NCI-H1436 (cell line): ENCODE measurements at places on chromosomes 11 and 22.

GRCh38 chr11:5242933-5243815, 6.5 kb downstream of the HBG1 start:
- no peak for DNase-seq

DNA sequence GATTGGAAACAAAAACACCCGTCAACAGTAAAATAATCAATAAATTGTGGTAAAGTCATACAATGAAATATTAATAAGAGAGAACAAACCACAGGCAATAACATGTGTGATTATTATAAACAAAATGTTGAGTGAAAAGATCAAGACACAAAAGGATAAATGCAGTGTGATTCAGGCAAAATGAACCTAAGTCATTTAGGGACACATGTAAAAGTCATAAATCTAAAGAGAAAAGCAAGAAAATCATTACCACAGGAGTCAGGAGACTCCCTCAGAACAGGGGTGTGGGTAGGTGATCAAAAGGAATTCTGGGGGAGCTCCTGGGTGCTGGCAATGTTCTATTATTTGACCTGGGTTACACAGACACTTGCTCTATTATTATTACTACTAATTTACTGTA, 47.9 kb upstream of the PPP2R1B start:
- no peak for DNase-seq

- no peak for DNase-seq
Observed at GRCh38 chr11:125314276-125315078, 149.9 kb downstream of the PKNOX2 start.

DNA sequence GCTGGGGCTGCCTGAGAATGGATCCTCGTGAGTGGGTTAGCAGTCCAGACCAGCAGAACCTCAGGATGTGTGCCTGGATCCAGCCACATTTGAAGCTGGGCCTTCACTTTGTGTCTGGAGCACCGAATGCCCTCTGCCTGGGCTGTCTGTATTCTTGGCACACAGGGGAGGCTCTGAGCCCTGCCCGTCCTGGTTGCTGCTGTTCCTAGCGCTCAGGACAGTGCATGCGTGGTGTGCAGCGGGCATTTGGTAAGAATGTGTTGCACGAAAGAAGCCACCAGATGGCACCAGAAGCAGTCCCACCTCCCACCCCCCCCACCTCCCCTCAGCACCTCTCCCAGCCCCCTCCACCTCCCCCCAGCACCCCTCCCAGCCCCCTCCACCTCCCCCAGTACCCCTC, 4.1 kb upstream of the MAPK11 start:
- DNase-seq: peak; percentile 50

DNA sequence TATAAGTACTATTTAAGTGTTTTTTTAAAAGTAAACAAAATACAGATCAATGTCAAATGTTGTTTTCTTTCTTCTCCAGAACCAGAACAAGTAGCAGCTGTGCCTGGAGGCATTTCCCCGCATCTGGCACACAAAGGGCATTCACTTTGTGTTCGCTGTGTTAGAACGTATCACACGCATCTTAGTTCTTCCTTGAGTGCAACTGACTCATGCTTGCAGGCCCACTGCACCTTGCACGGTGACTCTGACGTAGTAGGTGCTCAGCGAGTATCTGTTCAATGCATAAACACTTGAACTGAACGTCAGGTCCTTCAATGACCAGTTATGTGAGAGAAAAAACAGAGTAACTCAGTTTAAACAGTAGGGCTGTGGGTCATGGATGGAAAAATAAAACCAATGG, 3.5 kb downstream of the IFT27 start:
- no peak for DNase-seq

DNA sequence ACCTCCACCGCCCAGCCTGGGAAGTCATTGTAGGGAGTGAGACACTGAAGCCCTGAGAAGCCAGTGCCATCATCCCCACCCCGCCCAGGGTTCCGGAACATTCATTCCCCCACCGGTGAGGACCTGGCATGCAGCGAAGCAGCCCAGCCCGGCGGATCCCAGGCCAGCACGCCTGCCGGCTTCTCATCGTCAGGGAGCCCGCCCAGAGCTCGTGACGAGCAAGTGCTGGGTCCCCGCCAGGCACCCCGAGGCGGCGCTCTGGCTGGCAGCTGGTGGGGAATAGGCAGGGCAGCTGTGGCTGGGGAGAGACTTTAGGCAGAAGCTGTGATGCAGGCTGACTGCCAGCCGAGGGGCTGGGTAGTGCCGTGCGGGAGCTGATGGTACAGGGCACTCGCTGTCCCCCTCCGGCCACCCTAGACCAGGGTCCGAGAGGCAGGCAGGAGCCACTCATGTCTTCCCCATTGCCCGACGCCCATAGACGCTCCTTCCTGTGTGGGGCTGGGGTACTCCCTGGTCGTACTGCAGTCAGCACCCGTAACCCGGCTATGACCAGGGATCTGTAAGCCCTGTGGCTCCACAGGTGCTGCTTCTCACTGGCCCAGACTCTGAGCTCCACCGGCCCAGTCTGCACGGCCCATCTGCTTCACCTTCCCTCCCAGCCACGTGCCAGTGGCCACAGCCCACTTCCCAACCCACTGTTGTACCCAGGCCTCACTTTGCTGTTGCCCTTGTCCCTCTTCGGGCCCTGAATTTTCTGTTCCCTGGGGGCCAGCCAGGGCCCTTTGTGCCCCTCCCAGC, 24.5 kb upstream of the CABP7 start:
- no peak for DNase-seq

GRCh38 chr11:10762185-10762584, 11.1 kb downstream of the CTR9 start:
- no peak for DNase-seq

GRCh38 chr22:30574997-30575671, 669 bp upstream of the GAL3ST1 start:
- DNase-seq: no peak

DNA sequence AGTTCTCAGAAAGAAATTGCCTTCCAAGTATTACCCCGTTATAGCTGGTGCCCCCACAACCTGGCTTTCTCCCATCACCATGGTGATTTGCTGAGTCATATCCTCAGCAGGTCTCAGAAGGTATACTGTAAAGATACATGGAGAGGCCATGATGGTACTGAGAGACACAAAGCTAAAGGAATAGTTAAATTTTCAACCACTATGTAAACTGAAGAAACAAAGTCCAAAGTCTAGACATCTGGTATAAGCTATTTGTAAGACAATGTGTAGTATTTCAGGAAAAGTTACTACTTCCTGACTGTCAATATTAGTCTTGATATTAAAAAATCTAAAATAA, 377.1 kb downstream of the DCDC1 start:
- no peak for DNase-seq

GRCh38 chr11:14255238-14255534, 103.8 kb downstream of the RRAS2 start:
- DNase-seq: no peak

DNA sequence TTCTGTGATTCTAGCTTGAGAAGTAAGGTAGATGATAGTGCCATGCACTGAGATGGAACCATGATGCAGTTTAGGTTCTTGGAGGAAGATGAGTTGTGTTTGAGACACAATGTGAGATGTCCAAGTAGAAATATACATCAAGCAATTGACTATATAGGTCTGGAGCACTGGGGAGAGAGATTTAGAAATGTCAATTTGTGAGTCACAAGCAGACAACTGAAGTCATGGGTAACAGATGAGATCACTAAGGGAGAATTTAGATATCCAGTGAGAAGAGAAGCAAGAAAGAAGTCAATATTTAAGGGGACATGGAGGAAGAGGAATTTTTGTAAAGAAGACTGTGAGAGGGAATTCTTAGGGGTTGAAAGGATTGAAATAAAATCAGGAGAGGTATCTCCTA, 65.1 kb upstream of the RRAS2 start:
- DNase-seq: no peak

- peak; percentile 67 for DNase-seq
Observed at GRCh38 chr11:112321501-112322172, 61.0 kb upstream of the PLET1 start.

DNA sequence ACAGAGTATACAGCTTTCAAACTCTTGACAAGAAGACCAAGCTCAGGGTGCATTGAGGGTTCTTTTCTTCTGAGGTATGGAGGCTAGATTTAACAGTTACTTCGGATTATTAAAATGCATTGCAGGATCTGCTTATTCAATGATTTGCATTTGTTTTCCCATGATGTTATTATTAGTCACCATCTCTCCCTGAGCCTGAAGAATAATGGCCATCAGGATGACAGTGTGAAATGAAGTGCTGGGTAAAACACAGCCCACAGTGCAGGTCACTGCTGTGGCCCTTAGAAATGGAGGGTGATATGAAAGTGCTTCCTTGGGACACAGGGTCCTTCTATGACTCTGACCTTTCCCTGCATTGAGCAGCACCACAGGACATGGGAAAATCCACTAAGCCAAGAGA, 40.0 kb downstream of the TECTA start:
- DNase-seq: no peak

DNA sequence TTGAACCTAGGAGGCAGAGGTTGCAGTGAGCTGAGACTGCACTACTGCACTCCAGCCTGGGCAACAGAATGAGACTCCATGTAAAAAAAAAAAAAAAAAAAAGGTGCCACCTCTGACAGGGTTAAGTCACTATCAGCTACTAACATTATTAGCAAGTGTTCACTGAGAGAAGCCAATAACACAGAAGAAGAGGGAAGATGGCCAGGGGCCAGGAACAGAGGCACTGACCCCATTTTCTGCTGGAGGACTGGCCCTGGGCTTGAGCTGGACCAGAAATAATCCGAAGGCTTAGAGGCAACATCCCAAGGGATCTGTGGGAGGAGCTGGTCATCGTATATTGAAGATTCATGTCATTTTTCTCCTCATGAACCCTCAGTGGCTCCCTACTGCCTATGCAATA, 5.0 kb downstream of the SLC5A1 start:
- DNase-seq: no peak

DNA sequence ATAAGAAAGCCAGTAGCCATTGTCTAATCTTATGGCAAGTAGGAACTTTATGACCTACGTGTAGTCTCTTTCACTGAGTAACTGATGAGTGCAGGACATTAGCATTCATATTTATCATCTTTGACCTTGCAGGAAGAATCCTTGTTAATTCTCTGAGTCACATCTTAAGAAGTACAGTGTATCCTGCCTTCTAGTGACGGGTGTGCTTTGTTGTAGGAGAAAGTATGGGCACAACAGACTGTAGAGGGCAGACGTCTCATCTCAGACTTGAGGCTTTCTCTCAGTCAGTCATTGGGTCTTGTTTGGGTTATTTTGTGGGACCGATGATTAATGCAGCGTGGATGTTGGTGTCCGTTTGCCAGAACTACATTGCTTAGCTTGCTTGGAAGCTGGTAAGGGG, 6.8 kb downstream of the RNF214 start:
- no peak for DNase-seq

DNA sequence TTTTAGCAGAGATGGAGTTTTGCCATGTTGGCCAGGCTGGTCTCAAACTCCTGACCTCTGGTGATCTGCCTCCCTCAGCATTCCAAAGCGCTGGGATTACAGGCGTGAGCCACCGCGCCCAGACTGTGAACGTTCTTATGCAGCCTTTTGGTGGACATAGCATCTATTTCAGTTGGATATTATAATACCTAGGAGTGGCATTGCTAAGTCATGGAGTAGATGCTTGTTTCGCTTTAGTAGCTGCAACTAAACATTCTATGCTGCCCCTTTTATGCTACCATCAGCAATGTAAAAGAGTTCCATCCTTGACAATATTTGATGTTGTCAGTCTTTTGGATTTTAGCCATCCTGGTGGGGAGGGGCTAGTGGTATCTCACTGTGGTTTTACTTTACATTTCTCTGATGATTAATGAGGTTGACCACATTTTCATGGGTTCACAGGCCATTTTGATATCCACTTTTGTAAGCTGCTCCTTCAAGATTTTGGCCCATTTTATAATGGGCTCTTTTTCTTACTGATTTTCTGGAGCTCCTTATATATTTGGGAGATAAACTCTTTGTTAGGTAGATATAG, 16.5 kb upstream of the APOBEC3A start:
- DNase-seq: no peak

GRCh38 chr22:24133187-24133965, 47.9 kb upstream of the SUSD2 start:
- no peak for DNase-seq

DNA sequence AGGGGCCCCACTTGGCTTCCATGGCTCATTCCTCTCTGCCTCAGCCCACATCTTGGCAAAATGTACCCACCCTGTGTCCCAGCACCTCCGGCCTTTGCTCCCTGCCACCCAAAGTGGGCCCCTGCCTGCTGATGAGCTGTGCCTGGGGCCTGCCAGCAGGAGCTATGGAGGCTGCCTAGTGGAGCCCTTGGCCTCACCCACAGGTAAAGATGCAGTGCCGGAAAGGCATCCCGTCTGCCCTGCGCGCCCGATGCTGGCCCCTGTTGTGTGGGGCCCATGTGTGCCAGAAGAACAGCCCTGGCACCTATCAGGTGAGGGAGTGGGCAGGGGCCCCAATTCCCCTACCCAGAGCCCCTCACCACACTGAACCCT, 1.3 kb downstream of the TBC1D10C start:
- no peak for DNase-seq

DNA sequence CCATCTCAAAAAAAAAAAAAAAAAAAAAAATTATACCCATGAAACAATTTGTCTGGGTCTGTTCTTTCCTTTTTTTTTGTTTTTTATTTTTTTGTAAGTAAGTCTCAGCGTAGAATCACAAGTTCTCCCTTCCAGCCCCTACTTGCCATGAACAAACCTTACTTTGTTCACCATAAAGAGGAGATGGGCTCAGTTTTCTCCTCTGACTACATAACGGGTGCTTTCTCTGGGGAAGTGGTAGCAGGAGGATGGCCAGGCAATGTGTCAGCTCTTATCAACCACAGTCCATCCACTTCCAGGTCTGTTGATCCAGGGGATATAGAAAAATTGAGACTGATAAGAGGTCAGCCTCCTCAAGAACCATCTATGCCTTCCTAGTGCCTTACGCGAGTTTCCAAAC, 11.0 kb downstream of the ASCC2 start:
- DNase-seq: no peak

DNA sequence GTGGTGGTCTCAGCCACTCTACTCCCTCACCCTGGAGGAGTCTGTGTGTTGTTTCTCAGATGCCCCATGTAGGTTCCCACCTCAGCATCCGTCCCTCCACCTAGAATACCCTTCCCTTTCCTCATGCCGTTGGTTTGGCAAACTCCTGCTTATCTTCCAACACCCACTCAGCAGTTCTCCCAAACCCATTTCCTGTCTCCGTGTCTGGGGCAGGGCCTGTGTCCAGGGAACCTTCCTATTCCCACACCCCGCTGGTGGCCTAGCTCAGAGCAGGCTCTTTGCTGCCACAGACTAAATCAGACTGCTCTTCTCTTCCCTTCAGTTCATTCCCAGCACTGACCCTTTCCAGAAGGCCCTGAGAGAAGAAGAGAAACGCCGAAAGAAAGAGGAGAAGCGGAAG, 7.5 kb upstream of the SREBF2 start:
- no peak for DNase-seq

GRCh38 chr11:114109206-114110090, 49.9 kb downstream of the ZBTB16 start:
- no peak for DNase-seq
